ENCODE measurements at places on chromosomes 4 and X.
A peak's percentile ranks its signal among the peaks of the same experiment; 100 is the strongest.

GRCh38 chrX:123927845-123928244 is 33.7 kb upstream of the STAG2 start:
- DNase-seq, result no peak

- DNase-seq, result no peak
These were observed 104.3 kb downstream of the DCTD start for GRCh38 chr4:182812916-182813315.

GRCh38 chr4:138935-139334 is 14.6 kb downstream of the ZNF718 start:
- DNase-seq, result no peak

GRCh38 chrX:9352694-9353411 is 112.0 kb upstream of the TBL1X start:
- DNase-seq, result peak; percentile 79

GRCh38 chrX:123223859-123224258 is 39.8 kb downstream of the GRIA3 start:
- no peak for DNase-seq

DNA sequence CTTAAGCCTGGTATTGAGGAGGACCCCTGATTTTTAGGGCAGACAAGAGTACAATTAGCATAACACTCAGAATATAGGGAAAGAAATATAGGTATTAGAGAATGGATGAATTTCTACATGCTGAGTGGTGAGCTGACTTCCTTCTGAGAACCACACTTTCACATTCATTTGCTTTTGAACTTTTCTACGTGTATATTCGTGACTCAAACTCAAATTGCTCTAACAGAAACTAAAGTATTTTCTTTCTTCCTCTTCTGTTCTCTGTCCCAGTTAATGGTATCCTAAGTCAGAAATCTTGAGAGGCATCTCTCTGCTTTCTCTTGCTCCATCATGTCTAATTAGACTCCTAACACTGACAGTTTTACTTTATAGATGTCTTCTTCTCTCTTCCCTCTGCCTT is 103.2 kb upstream of the CITED1 start:
- DNase-seq, result no peak

DNA sequence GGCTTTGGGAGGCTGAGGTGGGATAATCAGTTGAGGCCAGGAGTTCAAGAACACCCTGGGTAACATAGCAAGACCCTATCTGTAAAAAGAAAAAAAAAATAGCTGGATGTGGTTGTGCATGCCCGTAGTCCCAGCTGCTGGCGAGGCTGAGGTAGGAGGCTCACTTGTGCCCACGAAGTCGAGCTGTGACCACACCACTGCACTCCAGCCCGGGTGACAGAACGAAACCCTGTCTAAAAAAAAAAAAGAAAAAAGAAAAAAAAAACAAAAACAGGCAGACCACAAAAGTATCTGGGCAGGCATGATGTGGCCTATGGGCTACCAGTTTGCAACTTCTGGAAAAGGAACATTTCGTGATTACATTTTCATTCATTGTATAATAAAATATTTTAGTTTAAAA is 38.1 kb upstream of the RASGEF1B start:
- no peak for DNase-seq

DNA sequence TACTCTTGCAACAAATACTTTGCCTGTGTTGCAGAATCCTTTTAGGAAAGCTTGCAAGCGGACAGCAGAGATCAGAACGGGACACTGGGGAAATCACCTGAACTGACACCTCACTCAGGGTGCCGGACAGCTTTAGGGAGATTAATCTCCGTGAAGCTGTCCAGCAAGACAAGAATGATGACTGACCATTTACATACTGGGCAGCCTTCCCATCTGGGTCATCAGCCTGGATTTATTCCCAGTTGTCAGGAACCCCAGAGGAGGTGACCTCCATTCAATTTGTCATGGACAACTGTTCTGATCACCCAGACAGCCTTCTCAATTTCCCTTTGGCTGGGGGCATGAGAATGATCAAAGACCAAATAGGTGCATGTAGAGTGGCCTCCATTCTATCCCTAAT is 93.0 kb upstream of the EGFL6 start:
- DNase-seq, result no peak

Data from fibroblast of pulmonary artery (primary cell).